ENCODE measurements at places on chromosomes 4 and X. TPM values are rescaled to one million over a fixed set of nuclear protein-coding genes. Genes with fewer than 3 reads are reported as not detected.

DNA sequence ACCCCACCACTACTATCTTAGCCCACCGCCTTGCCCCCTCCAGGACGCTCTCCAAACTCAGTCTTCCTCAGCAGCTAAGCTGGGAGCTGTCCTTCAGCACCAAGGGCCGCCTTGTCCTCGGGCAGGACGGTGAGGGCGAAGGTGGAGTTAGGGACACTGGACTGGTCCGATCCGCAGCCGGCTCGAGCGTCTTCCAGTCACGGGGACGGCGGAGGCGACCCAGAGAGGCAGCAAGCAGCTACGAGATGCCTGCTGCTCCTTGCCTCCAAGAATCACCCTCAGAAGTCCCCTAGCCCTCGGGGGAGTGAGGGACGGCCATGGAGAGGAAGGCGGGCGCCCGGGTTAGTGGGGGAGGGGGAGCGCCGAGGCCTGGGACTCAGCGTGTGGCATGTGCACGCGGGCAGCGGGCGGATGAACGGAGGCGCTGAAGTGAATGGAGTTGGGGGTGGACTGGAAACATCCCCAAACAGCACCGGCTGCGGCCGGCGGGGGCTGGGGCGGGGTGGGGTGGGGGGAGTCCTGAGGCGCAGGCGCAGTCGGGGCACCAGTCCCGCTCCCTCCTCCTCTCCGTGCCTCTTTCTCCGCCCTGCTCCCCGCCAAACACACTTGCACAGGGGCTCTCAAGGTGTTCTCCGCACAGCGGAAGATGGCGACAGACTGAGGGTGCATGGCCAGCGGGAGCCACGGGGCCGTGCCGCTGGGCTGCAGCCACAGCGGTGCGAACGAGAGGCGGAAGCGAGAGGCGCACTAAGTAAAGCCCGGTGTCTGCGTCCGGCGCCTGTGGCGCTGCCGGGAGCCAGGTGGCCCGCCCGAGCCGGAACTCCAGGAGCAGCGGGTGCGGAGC, at the start of gene NALF2:
Gene NALF2 (plus strand): TSS at position 545 of the 844 bp plus-strand sequence. CDS start 957 bp downstream, outside the sequence.
- peak; percentile 84 for DNase-seq

DNA sequence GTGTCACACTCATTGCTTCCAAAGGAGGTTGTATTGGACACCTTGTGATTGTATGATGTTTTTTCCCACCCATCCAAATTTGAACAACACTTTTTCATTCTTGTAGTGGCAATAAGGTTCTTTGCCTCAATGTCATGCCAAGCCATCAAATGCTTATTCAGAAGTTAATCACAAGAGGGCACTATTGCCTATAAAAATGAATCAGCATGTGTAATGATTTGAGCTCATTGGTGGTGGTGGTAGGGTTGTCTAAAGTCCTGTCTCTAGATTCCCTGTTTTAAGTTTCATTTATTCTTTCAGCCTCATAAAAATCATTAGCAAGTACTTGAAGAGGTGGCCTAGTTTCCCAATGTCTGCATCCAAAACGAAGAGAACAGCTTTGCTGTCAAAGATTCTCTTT, 37.0 kb downstream of the IRS4 start:
- DNase-seq, result no peak

DNA sequence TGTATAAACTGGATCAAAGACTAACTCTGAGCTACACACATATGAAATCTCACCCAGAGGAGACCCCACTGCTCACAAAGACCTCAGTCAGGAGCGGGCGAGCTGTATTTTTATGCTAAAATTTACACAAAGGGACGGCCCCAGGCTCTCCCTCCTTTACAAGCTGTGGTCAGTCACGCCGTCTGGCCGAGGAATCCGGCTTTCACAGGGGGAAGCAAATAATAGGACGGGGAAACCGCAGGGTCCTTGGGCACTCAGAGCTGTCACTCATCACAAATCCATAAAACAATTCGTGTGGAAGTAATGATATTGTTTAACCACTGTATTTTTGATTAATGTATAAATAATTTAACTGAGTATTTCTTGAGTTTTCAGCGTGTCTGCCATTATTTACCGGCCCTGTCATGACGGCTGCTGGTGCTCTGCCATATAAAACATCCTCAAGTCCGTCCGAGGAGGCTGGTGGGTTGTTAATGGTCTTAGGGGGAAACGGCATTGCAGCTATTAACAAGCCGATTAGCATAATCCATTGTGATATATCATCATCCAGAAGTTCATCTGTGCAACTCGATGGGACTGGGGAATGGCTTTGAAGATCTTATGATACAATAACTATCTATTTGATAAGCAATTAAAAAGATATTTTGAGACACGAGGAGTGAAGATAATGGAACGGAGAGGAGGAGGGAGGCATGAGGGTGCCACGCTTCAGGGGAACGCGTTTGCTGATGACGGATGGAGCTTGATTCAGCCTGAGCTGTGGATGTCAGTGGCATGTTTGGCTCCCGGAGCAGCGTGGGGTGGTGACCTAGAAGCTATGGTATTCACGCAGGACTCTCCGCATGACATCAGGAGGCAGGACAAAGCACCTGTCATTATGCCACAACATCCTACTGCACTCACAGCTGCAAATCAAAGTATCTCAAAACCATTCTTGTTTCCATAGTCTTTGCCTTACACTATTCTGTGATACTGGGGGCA, 150.9 kb downstream of the SHOX start:
- DNase-seq, result no peak

- no peak for DNase-seq
Observed at GRCh38 chrX:123713434-123713833, 19.4 kb downstream of the THOC2 start.

DNA sequence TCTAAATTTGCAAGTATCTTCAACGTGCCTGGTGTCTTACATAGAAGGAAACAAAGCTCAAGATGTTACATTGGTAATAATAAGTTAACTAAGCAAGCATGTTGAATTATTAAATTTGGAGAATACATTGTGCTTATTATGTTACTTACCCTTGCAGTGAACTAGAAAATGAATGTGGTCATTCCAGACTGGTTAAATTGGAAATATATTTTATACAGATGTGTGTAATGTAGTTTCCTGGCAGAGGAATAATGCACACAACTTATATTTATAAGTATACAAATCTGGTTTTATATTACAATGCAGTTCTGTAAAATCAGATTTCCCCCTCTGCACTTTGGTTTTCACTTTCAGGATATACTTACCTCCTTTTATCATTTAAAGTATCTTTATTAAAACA, 159.9 kb upstream of the SLIT2 start:
- no peak for DNase-seq

DNA sequence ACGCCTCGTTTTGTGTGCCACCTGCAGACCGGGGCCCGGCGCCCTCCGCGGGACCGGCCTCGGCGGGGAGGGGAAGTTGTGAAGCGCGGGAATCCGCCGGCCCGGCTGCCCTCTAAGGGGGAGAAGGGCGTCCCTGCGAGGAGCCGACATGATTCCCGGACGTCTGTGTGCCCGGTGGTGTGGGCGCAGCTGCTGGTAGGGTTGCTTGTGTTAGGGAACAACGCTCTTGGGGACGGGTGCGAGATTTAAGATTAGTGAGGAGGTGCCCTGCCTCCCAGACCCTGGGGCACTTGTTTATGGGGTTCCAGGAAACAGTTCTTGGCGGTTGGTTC, 627 bp downstream of the CDKN2AIP start:
- DNase-seq, result no peak

DNA sequence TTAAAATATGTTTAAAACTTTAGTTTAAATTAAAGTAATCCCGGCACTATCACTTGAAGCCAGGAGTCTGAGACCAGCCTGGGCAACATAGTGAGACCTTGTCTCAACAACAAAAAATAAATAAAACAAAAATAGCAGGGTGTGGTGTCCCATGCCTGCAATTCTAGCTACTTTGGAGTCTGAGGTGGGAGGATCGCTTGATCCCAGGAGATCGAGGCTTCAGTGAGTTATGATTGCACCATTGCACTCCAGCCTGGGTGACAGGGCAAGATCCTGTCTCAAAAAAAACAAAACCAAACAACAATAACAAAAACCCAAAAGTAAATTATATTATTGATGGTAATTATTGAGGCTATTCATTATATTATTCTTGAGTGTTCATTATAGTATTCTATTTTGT, 9.9 kb upstream of the PDLIM5 start:
- DNase-seq, result no peak

DNA sequence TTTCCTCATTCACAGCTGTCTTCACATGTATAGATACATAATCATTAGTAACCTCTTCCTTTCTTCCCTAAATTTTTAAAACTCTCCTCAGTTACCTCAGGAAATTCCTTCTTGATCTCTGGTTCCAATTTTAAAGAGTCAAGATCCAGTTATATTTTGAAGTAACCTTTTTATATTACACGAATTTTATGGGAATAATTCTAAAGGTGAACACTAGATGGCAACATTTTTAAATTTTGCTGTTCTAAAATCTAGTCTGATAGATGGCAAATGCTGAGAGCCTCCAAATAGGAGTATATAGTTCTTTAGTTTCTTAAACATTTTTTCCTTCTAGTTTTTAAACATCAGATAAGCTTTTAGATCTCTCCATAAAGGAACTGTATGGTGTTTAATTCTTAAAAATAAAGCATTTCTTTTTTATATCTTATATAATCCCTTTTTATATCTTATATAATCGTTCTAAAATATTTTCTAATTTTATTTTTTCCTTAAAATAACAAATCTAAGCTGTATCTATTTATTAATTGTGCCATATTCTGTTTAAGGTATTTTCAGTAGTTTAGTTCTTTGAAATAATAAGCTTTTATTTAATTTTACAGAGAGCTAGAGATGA, 37.9 kb upstream of the PAPSS1 start:
- no peak for DNase-seq

DNA sequence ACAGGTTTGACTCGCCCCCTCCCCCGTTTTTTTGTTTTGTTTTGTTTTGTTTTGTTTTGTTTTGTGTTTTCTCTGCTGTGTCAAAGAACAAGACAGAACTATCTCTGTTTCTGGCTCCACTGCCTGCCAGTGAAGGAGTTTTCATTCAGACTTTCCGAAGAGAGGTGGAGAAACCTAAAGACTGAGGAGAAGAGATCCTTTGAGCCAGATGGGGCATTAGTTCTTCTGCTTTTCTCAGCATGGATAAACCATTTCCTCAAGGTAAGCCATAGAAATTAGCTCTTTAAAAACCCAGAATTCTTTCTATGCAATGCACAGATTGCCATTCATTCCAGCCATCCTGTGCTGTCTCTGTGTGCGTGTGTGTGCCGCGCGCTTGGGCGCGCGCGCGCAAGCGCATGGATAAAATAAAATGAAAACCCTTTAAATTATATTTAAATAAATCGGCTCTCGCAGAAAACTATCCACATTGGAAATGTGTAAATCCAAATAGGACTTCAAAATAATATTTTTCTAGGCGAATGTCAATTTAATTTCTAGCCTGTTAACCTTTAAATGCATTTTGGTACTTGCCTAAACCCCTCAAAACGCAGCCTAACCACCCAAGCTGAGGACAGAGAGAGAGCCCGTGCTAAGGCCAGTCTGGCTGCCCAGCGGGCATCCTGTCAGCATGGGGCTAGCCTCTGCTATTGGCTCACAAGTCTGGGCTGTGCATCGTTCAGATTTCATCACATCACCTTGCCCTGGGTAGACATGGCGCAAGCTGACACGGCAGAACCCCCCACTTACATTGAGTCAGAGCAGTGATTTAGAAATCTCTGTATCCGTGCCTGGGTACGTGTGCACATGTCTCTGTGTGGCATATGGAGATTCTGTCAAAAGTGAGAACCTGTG, 113.0 kb upstream of the VAMP7 start:
- no peak for DNase-seq

DNA sequence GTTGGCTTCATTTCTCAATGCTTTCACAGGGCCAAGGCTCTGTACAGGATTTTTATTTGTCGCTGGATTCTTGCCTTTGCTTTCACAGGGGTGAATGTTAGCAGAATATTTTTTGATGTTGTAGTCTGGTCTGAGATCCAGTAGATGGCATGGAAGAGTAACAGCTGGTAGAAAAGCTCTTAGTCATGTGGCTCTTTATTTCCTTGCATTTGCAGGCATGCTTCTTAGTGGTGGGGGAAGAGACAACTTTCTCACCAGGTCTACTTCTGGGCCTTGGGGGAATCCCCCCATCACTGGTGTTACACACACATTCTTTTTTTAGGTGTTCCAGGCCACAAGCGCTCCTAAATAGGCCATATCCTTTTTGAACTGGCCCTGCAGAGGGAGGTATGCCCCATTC, 58.2 kb upstream of the DKK2 start:
- DNase-seq, result peak; percentile 25

- no peak for DNase-seq
Observed at GRCh38 chr4:5933116-5933515, 40.2 kb upstream of the CRMP1 start.

DNA sequence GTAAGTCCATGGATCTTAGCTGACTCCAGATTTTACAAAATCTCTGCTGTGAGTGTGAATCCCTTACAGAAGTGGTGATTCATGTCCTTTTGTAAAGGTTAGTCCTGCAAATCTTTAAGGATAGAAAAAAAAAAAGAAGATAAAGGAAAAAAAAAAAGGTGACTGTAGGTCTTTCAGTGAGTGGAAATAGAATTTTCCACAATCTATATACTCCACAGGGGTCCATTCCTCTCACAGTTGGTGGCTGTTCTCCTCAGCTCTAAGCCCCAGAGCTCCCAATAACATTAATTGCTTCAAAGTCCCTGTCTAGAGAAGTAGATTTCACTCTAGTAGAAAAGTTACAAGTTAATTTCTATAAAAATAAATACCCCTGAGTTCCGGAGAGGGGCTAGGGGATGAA, 189.1 kb downstream of the NDST4 start:
- DNase-seq, result peak; percentile 28

GRCh38 chr4:42280327-42281095, 116.8 kb upstream of the SHISA3 start:
- DNase-seq, result no peak

DNA sequence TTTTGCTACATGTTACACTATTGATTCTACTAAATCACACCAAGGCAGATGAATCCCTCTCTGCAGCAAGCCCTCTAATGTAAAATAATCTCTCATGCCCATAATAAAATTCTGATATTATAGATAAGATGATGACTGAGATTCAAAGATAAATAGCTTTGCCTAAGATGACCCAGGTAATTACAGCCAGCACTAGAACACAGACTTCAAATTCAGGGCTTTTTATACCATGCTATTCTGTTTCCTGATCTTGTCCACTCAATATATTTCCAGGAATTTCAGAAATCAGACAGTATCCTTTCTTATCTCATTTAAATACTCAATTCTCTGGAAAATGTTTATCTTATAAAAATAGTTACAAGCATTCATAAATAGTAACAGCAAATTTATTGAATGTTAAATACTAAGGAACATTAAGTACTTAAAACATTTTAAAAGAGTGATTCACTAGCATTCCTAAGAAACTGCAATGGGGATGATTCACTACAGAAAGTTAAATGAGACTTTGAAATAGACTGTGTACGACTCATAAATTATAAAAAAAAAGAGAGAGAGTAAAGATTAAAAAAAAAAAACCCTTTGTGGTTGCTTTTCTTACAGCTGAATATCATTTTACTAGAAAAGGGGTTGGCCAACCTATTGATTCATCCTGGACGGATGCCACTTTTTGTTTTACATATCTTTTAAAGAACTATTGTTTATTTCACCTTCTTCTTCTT, 45.8 kb upstream of the IL21 start:
- no peak for DNase-seq

- peak; percentile 76 for DNase-seq
Observed at GRCh38 chrX:2690856-2691542, at the start of gene CD99. CD99 (plus strand) TSS chrX:2691295; CDS start chrX:2691361, 66 bp downstream.

The GLRA3 gene
- total RNA-seq, result 0.09 TPM

The FATE1 gene
- total RNA-seq, result not detected

The F8A3 gene
- 5.6 TPM for total RNA-seq

The KLB gene
- total RNA-seq, result 0.07 TPM
